ENCODE measurements at places on chromosomes 5 and 9.

- no peaks in the 10 kb centered on the region for H3K4me1 ChIP-seq
- DNase-seq: no peak
- no peak overlapping the region for H3K27ac ChIP-seq
These were observed 204.8 kb downstream of the CDH9 start for GRCh38 chr5:26833596-26833995.

DNA sequence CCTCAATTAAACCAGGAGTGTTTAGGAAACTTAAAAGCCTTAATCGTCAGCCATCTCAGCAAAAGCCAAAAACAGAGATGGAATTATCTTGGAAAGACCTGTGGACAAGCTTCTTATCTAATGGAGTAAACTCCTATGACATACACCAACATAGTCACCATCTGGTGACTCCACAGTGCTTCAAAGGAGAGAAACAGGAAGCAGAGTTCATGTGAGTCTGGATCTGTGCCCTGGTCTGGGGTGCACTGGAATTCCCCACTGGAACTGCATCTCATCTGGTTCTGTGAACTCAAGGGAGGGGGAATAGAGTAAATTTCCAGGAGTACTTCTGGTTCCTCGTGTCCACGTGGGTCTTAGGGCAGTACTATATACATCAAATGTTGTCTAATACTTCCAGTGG lies 36.3 kb upstream of the KCNN2 start:
- H3K27ac ChIP-seq: no peak overlapping the region
- no peaks in the 10 kb centered on the region for H3K27me3 ChIP-seq
- H3K4me1 ChIP-seq: no peaks in the 10 kb centered on the region
- no peaks in the 10 kb centered on the region for H3K36me3 ChIP-seq

GRCh38 chr9:123111427-123112014 lies 78.1 kb downstream of the GPR21 start:
- H3K36me3 ChIP-seq: peaks cover 52% of the 10 kb centered on the region
- H3K4me3 ChIP-seq: no peak overlapping the region
- H3K27me3 ChIP-seq: no peaks in the 10 kb centered on the region
- no peak for DNase-seq
- H3K27ac ChIP-seq: no peak overlapping the region

DNA sequence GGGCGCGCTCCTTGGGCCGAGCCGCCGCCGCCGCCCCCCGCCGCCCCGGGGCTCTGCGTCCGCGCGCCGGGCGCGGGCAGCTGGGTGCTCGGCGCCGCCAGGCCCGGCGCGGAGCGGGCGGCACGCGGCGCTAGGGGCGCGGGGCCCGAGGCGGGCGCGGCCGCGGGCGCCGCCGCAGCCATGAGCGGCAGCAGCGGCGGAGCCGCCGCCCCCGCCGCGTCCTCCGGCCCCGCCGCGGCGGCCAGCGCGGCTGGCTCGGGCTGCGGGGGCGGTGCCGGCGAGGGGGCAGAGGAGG lies 351 bp downstream of the TRIO start:
- H3K27ac ChIP-seq: no peak overlapping the region
- peak overlapping the region; percentile 82 for H3K4me3 ChIP-seq
- peaks cover 25% of the 10 kb centered on the region for H3K4me1 ChIP-seq

DNA sequence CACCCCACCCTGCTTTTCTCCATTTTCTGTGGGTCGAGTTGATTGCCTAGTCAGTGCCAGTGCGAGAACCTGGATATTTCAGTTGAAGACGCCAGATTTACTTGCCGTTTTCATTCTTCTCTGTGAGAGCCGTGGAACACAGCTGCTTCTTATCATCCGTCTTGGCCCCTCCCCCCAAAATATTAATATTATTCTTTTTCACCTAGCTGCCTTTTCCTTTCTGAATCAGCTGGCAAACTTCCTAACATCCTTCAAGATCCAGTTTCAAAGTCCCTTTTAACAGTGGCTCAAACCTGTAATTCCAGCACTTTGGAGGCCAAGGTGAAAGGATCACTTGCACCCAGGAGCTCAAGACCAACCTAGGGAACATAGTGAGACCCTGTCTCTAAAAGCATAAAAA lies 117.1 kb upstream of the RASA1 start:
- no peak for DNase-seq
- peaks cover 3% of the 10 kb centered on the region for H3K36me3 ChIP-seq
- peak overlapping the region; percentile 55 for H3K27ac ChIP-seq
- H3K27me3 ChIP-seq: no peaks in the 10 kb centered on the region

DNA sequence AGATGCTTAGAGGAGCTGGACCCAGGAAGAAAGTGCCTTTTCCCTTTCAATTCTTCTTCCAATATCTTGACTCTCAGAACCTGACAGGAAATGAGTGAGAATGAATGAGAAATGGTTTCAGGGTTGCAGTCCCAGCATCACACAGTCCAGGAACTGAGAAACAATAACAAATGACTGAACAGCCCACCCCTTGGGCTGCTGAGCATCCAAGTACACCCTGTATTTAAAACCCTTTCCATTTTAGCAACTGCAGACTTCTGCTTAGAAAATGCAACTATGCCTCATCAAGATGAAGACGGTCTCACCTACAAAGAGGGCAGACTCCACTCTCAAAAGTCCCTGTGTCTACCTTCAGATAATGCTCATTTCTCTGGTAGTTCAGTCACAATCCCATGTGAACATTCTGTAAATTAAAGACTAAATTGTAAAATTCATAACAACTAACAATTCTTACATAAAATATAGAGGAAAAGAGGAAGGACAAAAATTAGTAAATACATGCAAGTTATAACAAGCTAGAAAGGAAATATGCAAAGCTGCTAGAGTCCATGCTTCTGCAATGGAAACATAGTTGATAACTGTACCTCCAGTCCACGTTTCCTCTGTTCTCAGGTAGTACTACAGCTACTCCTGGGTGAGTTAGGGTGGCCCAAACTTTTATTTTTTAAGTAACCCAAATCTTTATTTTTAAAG lies 316.5 kb downstream of the ICE1 start:
- H3K27ac ChIP-seq: no peak overlapping the region
- H3K4me1 ChIP-seq: no peaks in the 10 kb centered on the region
- H3K4me3 ChIP-seq: no peak overlapping the region
- H3K27me3 ChIP-seq: no peaks in the 10 kb centered on the region
- no peaks in the 10 kb centered on the region for H3K36me3 ChIP-seq

- no peak overlapping the region for H3K27ac ChIP-seq
- peaks cover 60% of the 10 kb centered on the region for H3K27me3 ChIP-seq
- H3K36me3 ChIP-seq: no peaks in the 10 kb centered on the region
- no peaks in the 10 kb centered on the region for H3K4me1 ChIP-seq
- H3K4me3 ChIP-seq: no peak overlapping the region
These were observed 165.5 kb downstream of the CACNA1B start for GRCh38 chr9:138043061-138043410.

DNA sequence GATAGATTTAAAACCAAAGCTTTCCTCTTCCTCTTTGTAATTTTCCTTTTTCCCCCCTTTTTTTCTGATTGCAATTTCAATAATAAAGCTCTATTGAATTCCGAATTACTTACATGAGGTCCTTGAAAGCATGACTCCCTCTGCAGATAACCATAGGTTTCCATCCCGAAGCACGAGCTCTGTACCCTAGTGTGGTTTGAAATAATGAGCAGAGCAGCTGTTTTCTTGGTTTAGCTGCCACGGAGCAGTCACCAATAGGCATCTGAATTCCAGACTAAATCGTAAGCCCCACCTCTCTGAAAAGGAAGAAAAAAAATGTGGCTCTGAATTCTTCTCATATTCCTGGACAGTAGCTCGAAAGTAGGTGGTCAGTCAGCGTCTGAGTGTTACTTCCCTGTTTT lies 18.5 kb upstream of the GNE start:
- no peaks in the 10 kb centered on the region for H3K27me3 ChIP-seq
- H3K4me1 ChIP-seq: peaks cover 15% of the 10 kb centered on the region
- H3K27ac ChIP-seq: peak overlapping the region; percentile 76

GRCh38 chr5:154800582-154800981 lies 45.4 kb downstream of the LARP1 start:
- peaks cover 84% of the 10 kb centered on the region for H3K36me3 ChIP-seq

DNA sequence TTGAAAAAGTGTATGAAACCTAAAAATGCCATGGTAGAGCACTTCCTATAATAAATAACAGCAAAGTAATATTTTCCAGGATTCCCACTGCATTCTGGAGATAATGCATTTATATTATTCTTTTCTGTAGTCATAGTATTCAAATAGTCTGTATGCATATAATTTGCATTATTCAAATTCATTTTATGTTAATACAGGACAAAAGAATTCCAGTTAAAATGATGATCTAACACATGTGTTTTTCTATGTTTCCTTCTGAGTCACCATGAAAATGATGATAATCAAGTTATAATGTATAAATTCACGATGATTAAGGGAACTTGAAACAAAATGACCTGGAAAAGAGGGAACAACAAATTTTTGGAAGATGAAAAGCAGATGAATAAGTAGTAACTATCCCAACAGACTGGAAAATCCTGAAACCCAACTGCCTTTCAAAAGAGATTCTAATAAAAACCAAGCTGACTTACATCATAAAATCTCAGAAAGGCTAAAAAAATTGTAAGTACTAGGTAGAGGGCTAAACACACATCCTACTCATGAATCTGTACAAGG lies 358.6 kb upstream of the PAPPA start:
- no peaks in the 10 kb centered on the region for H3K4me1 ChIP-seq
- peaks cover 18% of the 10 kb centered on the region for H3K27me3 ChIP-seq
- no peak overlapping the region for H3K4me3 ChIP-seq

- no peak overlapping the region for H3K4me3 ChIP-seq
- no peaks in the 10 kb centered on the region for H3K36me3 ChIP-seq
- H3K4me1 ChIP-seq: peaks cover 30% of the 10 kb centered on the region
- no peak for DNase-seq
- H3K27me3 ChIP-seq: no peaks in the 10 kb centered on the region
These were observed 32.1 kb downstream of the RAPGEF1 start for GRCh38 chr9:131707733-131708157.

DNA sequence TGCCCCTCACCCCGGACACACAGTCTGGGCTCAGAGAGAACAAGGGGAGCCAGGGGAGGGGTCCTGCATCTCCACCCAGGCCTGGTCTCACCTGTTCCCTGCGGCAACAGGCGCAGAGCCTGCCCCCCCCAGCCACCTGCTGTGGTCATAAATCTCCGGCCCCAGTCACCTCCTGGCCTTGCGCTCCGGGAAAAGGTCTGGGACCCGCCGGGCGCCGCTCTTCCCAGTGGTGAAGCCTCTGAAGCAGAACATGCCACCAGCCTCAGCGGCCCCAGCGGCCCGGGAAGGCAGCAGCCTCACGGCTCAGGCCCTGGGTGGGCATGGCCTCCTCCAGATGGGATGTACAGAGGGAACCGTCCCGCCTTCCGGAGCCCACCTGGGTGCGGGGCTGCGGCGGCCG lies 20.6 kb downstream of the NOTCH1 start:
- H3K27ac ChIP-seq: no peak overlapping the region
- no peak overlapping the region for H3K4me3 ChIP-seq
- no peaks in the 10 kb centered on the region for H3K27me3 ChIP-seq

DNA sequence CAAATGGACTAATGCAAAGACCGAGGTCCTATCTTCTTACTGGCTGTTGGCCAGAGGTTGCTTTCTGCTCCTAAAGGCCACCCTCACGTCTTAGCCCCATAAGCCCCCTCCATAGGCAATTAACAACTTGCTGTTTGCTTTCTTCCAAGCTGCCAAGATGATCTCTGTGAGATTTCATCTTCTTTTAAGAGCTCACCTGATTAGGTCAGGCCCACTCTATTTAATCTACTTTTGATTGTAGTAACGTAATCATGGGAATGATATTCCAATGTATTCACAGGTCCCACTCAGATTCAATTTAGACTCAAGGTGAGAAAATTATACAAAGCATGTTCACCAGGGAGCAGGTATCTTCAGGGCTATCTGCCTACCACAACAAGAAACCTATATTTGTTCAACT lies 84.4 kb upstream of the RAD23B start:
- DNase-seq: no peak
- H3K27me3 ChIP-seq: no peaks in the 10 kb centered on the region
- no peak overlapping the region for H3K27ac ChIP-seq
- no peaks in the 10 kb centered on the region for H3K4me1 ChIP-seq

GRCh38 chr5:134099939-134100282 lies 14.6 kb upstream of the TCF7 start:
- H3K27me3 ChIP-seq: no peaks in the 10 kb centered on the region
- H3K36me3 ChIP-seq: no peaks in the 10 kb centered on the region
- DNase-seq: no peak
- peaks cover 28% of the 10 kb centered on the region for H3K4me1 ChIP-seq
- no peak overlapping the region for H3K4me3 ChIP-seq

- peaks cover 20% of the 10 kb centered on the region for H3K4me1 ChIP-seq
- no peak overlapping the region for H3K4me3 ChIP-seq
- H3K27ac ChIP-seq: no peak overlapping the region
- no peak for DNase-seq
- peaks cover 16% of the 10 kb centered on the region for H3K36me3 ChIP-seq
These were observed 50.0 kb downstream of the GSN start for GRCh38 chr9:121317737-121318630.

DNA sequence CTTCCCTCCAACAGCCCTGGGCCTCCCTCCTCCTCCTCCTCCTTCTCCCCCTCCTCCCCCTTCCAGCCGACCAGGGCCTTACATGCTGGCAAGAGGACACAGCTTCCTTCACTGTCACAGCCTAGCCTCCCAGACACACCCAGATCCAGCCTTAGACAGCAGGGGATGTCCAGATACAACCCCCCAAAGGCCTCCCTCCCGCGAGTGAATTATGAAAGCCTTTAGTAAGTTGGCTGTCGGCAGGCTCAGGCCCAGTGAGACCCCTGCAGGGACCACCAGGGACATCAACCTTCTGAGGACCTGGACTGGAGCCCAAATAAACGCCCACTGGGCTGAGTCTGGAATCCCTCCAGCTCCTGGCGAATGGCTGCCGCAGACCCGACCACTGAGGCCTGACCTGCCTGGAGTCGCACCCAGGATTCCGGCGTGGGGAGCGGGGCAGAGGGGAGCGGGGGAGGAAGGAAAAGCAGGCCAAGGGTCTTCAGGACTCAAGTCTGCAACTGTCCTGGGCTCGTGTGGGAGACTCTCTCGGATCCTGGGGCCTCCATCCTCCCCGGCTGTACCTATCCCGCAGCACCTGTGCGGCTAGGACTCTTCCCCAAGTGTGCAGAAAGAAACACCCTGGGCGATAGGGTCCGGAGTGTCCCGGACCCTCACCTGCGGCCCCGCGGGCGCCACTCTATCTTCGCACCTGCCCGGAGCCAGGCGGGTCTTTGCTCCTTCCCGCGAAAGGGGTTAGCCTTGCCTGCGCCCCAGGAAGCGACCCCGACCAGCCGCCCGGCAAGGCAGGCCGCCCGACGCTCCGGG lies 705 bp downstream of the SEPTIN8 start:
- no peak overlapping the region for H3K27ac ChIP-seq
- DNase-seq: peak; percentile 43

- no peak for DNase-seq
- no peak overlapping the region for H3K27ac ChIP-seq
- no peaks in the 10 kb centered on the region for H3K4me1 ChIP-seq
- no peaks in the 10 kb centered on the region for H3K36me3 ChIP-seq
- no peak overlapping the region for H3K4me3 ChIP-seq
These were observed 78.7 kb upstream of the ACTBL2 start for GRCh38 chr5:57561231-57561842.
